Thoracic aorta (tissue), 2 donors: ENCODE measurements at places on chromosomes 3 and 15.
A peak's percentile ranks its signal among the peaks of the same experiment; 100 is the strongest.

GRCh38 chr3:55752911-55753310, 265.8 kb upstream of the WNT5A start:
- H3K27ac ChIP-seq: no peak overlapping the region
- no peak for DNase-seq
- H3K27me3 ChIP-seq: no peaks in the 10 kb centered on the region
- no peaks in the 10 kb centered on the region for H3K36me3 ChIP-seq

- H3K36me3 ChIP-seq: no peaks in the 10 kb centered on the region
- no peak for DNase-seq
- H3K4me1 ChIP-seq: peaks cover 2% of the 10 kb centered on the region
- H3K4me3 ChIP-seq: no peak overlapping the region
Observed at GRCh38 chr3:31364711-31365110, 168.0 kb upstream of the STT3B start.

DNA sequence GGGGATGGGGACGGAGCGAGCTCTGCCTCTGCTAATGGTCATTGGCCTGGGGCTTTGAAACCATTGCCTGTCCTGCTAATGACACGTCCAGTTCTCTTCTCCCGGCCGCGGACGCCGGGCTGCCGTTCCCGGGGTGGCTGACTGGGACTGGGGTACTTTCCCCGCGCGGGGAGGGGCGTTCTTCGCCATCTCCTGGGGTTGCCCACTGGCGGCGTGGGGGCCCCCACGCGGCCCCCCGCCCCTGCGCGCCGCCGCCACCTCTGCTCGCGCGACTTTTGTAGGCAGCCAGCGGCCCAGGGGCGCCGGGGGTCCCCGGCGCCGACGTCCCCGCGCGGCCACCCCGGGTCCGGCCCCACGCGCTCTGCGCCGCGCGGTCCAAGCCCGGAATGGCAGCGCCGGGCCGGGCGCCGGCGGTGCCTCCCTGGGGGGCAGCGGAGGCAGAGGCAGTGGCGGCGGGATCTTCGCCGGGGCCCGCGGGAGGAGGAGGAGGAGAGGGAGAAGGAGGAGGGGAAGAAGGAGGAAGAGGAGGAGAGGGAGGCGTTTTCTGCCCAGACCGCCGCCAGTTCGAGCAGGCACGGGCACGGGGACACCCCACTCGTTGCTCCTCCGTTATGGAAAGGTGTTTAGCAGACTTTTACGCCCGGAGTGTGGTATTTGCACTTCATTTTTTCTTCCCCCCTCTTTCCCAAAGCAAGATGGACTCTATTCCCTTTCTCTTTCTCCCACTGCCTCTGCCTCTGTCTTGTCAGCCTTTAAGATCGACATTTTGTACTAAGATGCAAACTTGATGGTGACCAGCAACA, 2.3 kb downstream of the BBX start:
- peak overlapping the region; percentile 94 for H3K27ac ChIP-seq
- H3K4me1 ChIP-seq: peaks cover 11% of the 10 kb centered on the region
- no peak for DNase-seq
- no peaks in the 10 kb centered on the region for H3K36me3 ChIP-seq
- peak overlapping the region; percentile 95 for H3K4me3 ChIP-seq
- no peaks in the 10 kb centered on the region for H3K27me3 ChIP-seq

GRCh38 chr15:95326431-95327182, 1003.9 kb upstream of the NR2F2 start:
- no peaks in the 10 kb centered on the region for H3K36me3 ChIP-seq
- no peaks in the 10 kb centered on the region for H3K4me1 ChIP-seq
- peak overlapping the region; percentile 77 for H3K4me3 ChIP-seq
- DNase-seq: no peak

GRCh38 chr15:44414001-44414400, 13.4 kb upstream of the CTDSPL2 start:
- DNase-seq: no peak
- H3K4me1 ChIP-seq: no peaks in the 10 kb centered on the region
- H3K27ac ChIP-seq: no peak overlapping the region
- H3K4me3 ChIP-seq: no peak overlapping the region
- H3K27me3 ChIP-seq: no peaks in the 10 kb centered on the region

DNA sequence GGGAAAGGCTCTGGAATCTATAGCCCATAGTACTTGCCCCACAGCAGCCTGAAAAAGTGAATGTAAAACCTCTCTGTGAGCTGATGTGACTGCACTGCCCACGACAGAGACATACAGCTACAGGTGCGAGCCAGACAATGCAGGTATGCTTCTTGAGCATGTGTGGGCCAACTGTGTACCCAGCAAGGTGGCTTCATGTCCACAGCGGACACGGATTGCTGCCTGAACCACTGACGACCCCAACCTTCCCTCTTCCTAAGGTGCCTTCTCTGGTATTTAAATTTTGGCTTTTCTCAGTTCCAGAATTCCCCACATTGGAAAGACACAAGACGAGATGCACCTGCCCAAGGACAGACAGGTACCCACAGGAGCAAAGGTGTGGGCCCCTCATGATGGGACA, 65.8 kb downstream of the SCN5A start:
- no peak overlapping the region for H3K27ac ChIP-seq
- no peak for DNase-seq
- H3K4me1 ChIP-seq: no peaks in the 10 kb centered on the region

DNA sequence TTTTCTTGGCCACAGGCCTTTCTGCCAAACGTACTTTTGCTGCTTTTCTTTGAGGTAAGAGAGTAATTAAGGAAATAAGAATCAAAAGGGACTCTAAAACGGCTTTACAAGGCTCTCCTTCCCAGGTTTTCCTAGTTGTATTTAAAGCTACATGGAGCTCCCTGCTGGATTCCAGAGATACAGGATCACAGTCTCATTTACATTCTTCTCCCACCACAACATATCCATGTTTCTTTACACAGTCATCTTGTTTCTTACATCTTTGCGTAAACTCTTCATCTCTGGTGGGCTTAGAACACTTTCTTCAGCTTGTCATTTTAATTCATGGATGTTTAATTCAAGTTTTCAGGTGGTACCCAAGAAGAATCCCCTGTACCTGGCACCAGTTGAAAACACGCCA, 117.6 kb upstream of the BFSP2 start:
- DNase-seq: no peak
- H3K4me1 ChIP-seq: no peaks in the 10 kb centered on the region
- no peak overlapping the region for H3K27ac ChIP-seq
- no peak overlapping the region for H3K4me3 ChIP-seq

GRCh38 chr3:184815046-184815930, 3.3 kb downstream of the VPS8 start:
- H3K27me3 ChIP-seq: no peaks in the 10 kb centered on the region
- peaks cover 8% of the 10 kb centered on the region for H3K4me1 ChIP-seq
- no peak overlapping the region for H3K27ac ChIP-seq
- no peaks in the 10 kb centered on the region for H3K36me3 ChIP-seq
- no peak for DNase-seq

GRCh38 chr3:113630956-113631542, 65.4 kb downstream of the USF3 start:
- H3K27me3 ChIP-seq: no peaks in the 10 kb centered on the region
- H3K27ac ChIP-seq: no peak overlapping the region
- no peaks in the 10 kb centered on the region for H3K4me1 ChIP-seq

DNA sequence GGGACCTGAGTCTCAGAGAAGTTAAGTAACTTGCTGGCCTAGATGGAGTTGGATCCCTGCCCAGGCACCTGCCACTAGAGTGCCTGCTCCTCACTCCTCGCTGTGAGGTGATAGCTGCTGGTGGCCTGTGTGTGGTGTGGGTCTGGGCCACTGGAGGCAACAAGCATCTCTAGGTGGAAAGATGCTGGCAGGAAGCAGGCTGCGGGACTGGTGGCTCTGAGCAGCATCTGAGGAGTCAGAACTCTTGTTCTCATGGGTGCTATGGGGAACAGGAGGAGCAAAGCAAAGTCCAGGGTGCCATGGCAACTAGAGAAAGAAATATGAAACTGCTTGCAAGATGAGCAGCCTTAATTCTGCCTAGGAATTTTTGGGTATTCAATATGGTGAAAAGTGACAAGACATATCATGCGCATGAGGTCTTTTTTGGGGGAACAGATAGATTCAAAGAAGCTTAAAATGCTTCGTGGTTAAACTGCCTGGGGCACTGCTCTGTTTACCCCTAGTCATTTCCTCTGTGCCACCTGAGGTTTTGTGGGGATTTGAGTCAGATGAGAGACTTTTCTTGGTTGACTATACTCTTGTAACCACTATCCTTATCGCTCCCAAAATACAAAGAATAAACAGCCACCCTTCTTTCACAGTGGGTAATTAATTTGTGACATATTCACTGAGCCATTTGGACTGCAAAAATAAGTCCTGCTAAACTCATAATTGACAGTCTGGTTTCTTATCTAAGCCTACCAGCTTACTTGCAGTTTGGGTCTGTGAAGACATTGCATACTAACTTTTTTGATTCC, 50.3 kb downstream of the MED12L start:
- H3K4me3 ChIP-seq: no peak overlapping the region
- H3K4me1 ChIP-seq: peaks cover 4% of the 10 kb centered on the region
- no peak overlapping the region for H3K27ac ChIP-seq
- no peaks in the 10 kb centered on the region for H3K27me3 ChIP-seq
- H3K36me3 ChIP-seq: no peaks in the 10 kb centered on the region
- no peak for DNase-seq

DNA sequence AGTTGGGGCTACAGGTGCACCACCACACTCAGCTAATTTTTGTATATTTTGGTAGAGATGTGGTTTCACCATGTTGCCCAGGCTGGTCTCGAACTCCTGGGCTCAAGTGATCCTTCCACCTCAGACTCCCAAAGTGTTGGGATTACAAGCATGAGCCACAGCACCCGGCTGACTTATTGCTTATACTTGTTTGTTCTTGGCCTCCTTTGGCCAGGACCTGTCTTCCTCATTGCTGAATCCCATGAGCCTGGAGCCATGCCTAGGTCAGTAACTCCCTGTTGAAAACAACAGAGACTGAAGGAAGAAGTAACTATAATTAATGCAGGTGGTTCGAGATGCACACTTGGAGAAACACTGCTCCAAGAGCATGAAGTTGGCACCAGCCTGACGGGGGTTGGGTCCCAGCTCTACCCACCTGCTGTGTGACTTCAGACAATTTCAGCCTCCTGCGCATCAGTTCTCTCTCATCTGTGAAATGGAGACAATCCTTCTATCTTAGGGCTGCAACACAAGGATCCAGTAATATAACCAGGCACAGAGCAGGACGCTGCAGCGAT, 38.9 kb downstream of the CPN2 start:
- H3K36me3 ChIP-seq: no peaks in the 10 kb centered on the region
- no peak for DNase-seq
- no peak overlapping the region for H3K4me3 ChIP-seq
- peaks cover 35% of the 10 kb centered on the region for H3K4me1 ChIP-seq
- H3K27ac ChIP-seq: no peak overlapping the region

GRCh38 chr3:42729404-42730145, 27.0 kb upstream of the HHATL start:
- no peak for DNase-seq
- no peaks in the 10 kb centered on the region for H3K36me3 ChIP-seq
- H3K27me3 ChIP-seq: no peaks in the 10 kb centered on the region
- H3K4me1 ChIP-seq: no peaks in the 10 kb centered on the region
- H3K4me3 ChIP-seq: no peak overlapping the region
- H3K27ac ChIP-seq: no peak overlapping the region

DNA sequence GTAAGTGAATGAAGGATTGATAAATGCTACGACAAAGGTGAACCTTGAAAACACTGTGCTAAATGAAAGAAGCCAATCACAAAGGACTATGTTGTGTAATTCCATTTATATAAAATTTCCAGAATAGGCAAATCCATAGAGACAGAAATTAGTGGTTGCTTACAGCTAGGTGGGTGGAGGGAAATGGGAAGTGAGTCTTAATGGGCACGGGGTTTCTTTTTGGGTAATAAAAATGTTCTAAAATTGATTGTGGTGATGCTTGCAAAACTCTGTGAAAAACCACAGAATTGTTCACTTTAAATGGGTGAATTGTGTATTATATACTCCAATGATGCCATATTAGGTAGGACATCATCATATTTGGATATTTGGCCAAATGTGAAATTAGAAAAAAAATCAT, 20.9 kb upstream of the TEX9 start:
- H3K4me1 ChIP-seq: no peaks in the 10 kb centered on the region
- H3K27ac ChIP-seq: no peak overlapping the region
- H3K36me3 ChIP-seq: no peaks in the 10 kb centered on the region
- H3K4me3 ChIP-seq: no peak overlapping the region

DNA sequence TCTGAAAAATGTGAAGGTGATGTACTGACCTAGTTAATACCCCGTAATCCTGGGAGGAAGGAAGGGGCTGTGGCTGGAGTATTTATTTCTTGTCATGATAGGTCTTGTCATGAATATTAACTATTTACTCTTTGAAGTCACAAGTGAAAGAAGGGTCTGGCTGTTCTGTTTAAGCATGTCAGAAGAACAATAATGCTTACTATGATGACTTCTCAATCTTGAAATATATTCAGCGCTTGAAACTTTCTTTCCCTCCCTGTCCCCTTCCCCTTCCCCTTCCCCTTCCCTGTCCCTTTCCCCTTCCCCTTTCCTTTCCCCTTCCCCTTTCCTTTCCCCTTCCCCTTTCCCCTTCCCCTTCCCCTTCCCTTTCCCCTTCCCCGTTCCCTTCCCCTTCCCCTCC, 153.9 kb downstream of the PPM1L start:
- no peak overlapping the region for H3K4me3 ChIP-seq
- DNase-seq: no peak
- no peak overlapping the region for H3K27ac ChIP-seq
- H3K27me3 ChIP-seq: no peaks in the 10 kb centered on the region
- H3K4me1 ChIP-seq: no peaks in the 10 kb centered on the region
